ENCODE measurements at places on chromosomes 1 and 21.

GRCh38 chr1:90723590-90724108, 6.5 kb upstream of the BARHL2 start:
- no peak for DNase-seq

GRCh38 chr1:209869291-209870149, 41.7 kb downstream of the UTP25 start:
- DNase-seq = no peak

- peak; percentile 83 for DNase-seq
Observed at GRCh38 chr1:13642306-13643004, 57.5 kb upstream of the PRDM2 start.

GRCh38 chr1:192489748-192490147, 85.8 kb upstream of the RGS1 start:
- DNase-seq = no peak

DNA sequence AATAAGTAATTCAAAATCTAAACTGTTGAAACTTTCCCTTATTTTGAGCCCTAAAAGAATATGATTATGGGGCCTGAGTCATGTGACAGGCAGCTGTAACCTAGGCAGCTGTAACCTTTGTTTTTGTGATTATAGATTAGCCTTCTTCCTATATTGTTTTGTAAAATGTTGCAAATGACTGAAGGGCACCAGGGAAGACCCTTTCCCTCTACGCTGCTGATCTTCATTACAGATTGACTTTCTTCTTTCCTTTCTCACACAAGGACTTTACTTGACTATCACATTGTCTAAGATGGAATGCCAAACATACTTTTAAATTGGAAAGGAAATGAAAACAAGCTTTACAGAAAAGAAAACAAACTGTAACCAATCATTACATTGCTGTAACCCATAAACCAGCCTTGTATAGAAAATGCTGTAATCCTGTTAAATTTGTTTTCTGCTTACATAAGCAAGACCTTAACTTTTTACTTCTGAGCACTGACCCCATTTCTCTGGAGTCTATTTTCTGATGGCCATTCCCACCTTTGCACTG, 242.2 kb downstream of the RGS7 start:
- DNase-seq = no peak

DNA sequence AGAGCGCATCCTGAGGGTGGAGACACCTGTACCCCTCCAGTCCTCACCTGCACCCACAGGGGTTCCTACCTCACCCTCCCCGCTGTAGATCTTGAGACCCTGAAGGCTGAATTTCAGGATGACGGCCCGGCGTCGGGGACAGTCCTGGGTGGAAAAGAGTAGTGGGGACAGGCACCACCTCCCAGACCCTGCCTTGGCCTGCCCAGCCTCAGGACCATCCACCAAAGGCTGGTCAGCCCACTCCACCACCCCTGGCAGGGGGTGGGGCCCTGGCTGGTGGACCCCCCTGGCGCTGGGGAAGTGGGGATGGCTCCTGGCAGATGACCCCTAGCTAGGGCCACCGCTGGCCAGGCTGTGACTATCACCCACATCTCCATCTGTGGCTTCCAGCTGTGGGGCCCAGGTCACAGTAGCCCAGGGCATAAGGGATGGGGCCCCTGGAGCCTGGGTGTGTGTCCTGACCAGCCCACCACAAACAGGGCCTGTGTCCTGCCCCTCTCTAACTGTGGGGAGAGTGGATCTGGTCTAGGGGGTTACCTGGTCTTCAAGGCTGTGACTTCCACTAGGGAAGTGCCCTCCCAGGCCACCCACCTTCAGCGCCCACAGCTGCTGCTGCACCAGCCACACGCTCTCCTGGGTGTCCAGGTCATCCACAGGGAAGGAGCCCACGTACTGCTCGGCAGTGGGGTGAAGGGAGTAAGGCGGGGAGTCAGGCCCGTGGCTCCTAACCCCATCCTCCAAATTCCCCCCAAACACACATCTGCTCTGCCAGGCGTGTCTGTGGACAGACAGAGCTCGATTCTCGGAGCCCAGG, 5.4 kb downstream of the SH2D5 start:
- no peak for DNase-seq

DNA sequence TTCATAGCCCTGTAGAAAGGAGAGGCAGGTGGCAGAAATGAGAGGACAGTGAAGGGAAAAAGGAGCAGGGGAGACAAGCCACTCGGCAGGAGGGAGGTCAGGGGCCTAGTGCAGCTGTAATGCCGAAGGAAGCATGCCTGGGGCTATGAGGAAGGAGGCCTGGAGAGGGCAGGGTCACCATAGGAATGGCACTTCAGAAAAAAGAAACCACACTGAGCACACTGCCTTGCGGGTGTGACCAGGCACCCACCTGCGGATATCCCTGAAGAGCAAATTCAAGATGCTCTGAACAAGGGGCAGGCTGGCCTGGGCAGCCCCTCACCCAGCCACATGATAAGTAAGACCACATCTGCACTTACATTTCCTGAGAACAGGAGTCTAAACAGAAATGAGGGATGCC, 104.7 kb downstream of the JAK1 start:
- no peak for DNase-seq

DNA sequence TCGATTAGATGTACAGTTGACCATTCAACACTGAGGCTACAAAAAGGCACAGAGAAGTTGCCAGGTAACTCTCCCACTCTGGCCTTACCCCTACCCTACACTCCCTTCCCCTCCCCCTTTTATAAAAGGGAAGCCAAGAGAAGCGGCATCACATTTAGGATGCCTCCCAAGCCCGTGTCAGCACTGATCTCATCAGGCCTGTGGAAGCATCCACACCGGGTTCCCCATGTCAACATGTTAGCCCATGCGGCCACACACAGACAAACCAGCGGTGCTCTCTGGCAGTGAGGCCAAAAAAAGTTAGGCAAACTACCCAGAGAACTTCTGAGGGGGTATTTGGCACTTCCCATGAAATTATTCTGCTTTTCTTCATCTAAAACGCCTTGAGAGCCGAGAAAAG, 29.9 kb downstream of the BCAR3 start:
- no peak for DNase-seq

DNA sequence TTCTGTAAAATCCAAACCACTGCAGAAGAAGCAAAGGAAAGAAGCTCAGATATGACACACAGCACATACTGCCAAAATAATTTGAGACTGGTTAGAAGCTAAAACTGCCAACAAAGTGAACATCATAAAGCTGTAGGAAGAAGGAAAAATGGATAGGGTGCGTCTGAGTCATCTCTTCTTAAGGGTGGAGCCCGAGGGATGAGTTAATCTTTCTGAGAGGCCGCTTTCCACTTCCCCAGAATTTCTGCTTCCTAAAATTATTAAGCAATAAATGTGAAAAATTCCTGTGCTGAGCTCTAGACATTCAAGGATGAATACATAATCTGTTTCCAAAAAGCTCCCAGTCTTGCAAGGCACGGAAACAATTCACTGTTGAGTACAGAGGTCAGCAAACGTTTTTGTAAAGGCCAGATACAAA, 20.1 kb downstream of the PPT1 start:
- DNase-seq = no peak

DNA sequence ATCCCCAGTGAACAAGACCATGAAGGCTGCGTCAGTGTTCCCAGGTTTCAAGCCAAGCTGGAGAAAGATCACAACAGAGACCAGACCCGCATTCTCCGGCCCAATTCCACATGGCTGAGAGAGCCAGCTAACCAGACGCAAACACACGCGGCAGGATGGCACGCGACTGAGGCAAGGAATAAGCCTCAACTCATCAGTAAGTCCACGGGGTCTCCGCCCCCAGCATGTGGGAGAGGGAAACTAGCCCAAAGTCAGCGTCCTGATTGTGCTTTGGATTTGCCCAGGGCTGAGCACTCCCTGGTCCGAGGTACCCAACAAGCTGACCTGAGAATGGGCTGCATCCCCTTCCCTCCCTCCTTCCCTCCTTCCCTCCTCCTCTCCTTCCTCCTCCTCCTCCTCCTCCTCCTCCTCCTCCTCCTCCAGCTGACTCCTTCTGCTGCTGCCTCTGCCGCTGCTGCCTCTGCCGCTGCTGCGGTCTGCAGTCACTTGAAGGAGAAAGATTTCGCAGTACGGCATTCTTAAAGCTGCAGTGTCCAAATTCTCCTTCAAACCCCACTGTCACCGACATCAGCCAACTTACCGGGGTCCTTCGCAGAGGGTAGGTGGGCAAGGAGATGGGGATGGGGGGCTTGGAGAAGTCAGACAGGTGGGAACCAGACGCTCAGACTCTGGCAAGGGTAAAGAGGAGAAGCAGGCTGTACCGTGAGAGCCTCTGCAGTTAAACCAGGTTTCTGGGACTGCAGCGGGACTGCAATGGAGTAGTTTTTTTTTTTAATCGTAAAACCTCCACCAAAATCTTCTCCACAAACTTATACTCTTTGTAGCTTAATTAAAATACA, 33.0 kb upstream of the H6PD start:
- no peak for DNase-seq

DNA sequence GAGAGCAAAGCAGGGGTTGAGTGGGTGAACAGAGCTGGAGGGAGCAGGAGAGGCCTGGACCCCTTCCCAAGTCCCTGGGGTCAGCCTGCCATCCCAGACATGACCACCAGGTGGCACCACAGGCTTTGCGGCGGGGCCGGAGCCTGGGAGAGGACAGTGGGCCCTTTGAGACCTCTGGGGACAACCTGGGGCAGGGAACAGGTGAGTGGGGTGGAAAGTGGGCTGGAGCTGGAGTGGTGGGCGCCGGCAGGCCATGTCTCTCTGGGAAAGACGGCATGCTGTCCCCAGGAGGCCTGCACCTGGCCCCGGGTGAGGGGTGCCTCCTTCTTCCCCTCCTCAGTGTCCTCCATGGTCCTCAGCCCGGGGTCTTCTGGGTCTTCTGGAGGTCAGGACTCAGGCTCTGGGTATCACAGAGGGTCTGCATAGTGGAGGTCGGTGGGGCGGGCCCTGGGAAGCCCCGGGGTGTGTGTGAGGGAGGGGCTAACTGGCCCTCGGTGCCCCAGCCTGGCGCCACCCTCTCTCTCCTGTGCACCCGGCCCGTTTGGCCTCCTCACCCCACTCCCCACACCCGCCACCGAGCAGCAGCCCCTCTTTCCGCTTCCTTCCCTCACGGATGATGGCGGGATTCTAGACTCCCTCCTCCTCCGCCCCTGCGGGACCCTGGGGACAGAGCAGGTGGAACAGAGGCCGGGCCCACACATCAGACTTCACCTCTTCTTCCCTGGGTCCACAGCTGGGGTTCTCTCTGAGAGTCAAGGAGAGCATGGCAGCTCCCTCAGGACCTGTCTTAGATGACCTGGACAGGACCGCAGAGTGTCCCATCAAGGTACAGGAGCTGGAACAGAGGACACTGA, 28.5 kb upstream of the PKP1 start:
- no peak for DNase-seq

- DNase-seq = no peak
Observed at GRCh38 chr21:46128106-46128932, 27.1 kb downstream of the FTCD start.

Data from cerebellar nuclear complex (tissue), 1 donor.